NCI-H1930 (cell line): ENCODE measurements at places on chromosomes 7 and 10.

DNA sequence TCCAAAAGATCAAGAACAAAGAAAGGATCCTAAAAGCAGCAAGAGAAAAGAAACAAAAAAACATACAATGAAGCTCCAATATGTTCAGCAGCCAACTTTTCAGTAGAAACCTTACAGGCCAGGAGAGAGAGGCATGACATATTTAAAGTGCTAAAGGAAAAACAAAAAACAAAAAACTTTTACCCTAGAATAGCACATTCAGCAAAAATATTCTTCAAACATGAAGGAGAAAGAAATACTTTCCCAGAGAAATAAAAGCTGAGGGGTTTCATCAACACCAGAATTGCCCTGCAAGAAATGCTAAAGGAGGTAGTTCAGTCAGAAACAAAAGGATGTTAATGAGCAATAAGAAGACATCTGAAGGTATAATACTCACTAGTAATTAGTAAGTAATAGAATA, 753.5 kb upstream of the POT1 start:
- no peak for DNase-seq

DNA sequence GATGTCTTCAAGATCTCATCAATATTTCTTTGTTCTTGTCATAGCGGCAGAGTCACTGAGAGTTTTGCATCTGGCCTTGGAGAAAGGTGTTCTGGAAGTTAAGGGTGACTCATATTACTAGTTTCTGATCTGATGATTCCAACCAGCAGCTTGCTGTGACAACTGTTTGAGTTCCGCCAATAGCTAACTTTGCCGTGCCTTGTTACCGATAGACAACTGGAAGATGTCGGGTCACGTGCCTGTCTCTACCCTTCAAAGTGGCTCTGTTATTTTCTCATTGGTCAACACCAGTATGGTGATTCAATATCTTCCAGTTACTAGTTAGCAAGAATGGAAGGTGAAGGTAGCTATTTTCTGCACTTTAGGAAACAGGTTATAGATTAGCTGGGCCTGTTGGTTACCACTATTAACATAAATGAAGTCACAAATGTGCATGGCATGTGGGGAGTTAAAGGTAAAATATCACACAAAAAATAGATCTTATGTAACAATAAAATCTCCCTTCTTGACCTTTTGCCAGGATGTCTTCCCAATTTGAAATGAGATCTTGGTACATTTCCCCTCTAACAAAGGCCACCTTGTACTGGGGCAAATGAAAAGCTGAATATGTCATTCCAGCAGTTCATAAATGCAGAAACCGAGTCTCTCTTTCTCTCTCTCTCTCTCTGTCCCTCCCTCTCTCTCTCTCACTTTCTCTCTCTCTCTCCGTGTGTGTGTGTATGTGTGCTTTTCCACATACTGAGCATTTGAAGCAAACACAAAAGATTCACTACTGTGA, 2.6 kb upstream of the MGAM2 start:
- DNase-seq, result no peak

DNA sequence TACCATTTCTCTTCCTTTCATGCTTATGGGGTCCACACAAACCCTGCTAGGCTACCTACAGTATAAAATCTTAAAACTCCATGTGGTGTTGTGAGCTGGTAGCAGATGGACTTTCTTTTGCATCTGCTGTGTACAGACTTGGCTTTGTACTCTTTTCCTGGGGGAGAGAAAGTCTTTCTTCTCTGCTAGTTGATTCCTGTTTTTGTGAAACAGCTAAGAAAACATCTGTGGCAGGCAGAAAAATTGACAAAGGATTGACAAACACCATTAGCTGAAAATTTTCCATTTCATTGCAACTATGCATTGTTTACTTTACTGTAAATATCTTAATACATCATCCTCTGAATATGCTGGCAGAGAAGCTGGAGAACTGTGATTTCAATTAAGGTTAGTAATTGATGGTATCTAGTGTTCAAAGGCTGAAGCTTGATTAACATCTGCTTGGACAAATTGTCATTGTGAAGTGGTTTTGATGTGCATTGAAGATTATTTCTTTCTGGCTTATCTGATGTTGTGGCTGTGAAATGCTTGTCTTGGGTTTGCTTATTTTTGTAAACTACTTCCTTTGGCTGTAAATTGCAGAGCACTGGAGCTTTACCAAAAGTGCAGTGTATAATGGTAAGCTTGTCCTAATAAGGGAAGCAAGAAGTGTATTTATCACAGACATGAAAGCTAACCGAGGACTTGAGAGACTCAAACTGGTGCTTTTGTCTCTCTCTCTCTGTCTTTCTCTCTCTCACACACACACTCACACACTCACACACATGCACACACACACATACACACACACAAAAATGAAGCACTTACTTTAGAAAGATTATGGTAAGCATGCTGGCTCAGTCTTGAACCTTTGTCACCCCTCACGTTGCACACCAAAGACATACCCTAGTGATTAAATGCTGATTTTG, at the start of gene FOXP2:
TSS of gene FOXP2 (plus strand) at position 660 of the 908 bp plus-strand sequence. CDS start 11,697 bp downstream, outside the sequence.
- DNase-seq, result peak; percentile 84

GRCh38 chr7:5457245-5457735, 33.7 kb upstream of the TNRC18 start:
- DNase-seq, result no peak

- no peak for DNase-seq
Observed at GRCh38 chr10:132336064-132336746, 4.2 kb downstream of the LRRC27 start.

DNA sequence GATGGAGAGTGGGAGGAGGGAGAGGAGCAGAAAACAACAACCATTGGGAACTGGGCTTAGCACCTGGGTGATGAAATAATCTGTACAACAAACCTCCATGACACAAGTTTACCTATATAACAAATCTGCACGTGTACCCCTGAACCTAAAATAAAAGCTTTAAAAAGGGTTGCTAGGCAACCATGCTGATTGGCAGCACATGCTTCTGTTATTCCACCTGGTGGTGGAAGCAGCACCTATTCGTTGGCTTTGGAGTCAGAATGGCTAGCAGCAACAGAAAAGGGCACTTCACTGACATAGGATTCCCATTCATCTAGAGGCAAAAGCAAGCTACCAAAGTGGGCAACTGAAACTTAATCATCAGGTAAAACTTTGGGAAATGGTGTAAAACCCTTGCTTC, 57.1 kb downstream of the RELN start:
- DNase-seq, result no peak

GRCh38 chr7:123673137-123673732, 17.6 kb downstream of the LMOD2 start:
- DNase-seq, result no peak

GRCh38 chr7:4013793-4014192, 668.3 kb upstream of the FOXK1 start:
- no peak for DNase-seq

DNA sequence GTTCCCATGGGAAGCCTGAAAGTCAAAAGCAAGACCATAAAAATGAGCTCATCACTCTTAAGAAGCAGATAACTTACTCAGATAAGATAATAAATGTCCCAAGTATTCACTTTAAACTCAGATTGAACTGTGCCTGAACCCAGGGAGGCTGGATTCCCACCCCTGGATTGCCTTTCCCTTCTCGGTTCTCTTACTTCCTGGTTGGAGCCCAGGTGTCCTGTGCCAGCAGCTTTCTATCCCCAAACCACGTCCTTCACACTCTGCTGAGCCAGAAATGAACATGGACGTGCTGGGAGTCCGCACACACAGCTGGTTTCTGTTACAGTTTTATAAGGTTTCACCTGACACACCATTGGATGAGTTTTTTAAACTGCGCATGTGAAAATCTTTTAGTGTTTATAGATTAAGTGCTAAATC, 636.2 kb upstream of the IGFBP3 start:
- DNase-seq, result no peak

DNA sequence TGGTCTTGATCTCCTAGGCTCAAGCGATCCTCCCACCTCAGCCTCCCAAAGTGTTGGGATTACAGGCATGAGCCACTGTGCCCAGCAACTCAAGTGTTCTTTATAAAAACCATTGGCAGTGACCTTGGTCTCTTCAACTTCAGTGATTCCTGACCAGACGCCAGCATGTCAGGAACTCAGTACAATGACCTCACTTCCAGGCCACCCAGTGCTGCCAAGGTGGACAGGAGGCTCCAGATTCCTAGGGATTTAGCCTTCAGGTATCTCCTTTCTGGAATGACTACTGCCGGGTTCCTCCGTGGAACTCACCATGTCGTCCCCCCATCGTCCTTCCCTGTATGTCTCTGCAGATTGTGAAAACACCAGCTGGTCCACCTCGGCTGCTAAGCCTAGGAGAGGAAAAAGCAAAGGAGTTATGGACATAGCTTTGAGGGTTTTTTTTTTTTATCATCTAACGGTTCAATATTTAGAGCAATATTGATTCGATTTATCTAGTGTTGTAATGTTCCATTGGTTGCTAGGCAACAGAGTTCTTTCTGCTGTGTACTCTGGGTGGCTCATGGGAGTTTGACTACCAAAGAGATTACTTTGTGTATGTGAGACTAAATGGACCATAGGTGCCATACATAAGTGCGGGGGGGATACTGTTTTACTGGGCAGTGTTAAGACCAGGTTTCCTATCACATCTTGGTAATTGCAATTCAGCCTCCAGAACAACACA, 425.8 kb upstream of the AUTS2 start:
- DNase-seq, result no peak

- no peak for DNase-seq
Observed at GRCh38 chr10:4708123-4708759, 117.8 kb upstream of the AKR1E2 start.

GRCh38 chr7:69698109-69698825, 100.0 kb downstream of the AUTS2 start:
- DNase-seq, result no peak

DNA sequence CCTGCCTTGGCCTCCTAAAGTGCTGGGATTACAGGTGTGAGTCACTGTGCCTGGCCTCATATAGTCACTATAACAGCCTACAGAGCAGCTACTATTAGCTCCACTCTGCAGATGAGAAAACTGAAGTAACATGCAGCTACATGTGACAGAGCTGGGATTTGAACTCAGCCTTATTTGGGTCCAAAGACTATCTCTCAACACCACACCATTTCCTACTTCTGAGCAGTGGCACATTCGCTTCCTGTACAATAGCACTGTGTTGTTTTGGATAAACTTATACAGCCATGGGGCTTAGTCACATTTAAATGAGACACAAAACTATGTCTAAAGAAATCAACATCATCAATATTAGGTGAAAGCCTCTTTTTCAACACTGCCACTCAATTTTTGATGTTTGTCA, 69.8 kb upstream of the DNAJB12 start:
- no peak for DNase-seq

- DNase-seq, result no peak
Observed at GRCh38 chr7:19099924-19100323, 17.5 kb downstream of the TWIST1 start.

DNA sequence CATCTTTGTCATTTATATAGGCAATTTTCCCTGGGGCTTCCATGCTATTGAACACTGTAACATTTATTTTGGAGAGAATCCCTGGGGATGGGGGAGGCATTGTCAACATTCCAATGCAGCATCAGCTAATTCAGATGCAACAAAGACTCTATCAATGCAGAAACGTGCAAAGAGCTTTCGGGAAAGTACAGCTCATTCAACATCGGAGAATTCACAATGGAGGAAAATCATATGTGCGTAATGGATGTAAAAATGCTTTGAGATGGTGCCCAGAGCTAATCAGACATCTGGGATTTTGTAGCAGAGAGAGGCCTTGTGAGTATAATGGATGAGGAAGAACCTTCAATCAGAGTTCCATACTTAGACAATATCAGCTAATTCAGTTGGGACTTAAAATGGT, 28.3 kb upstream of the FIS1 start:
- no peak for DNase-seq

GRCh38 chr10:125633517-125633999, 49.4 kb downstream of the TEX36 start:
- DNase-seq, result no peak

- DNase-seq, result no peak
Observed at GRCh38 chr7:46256870-46257661, 336.0 kb upstream of the IGFBP3 start.
